ENCODE measurements at places on chromosomes 12 and 14.
A peak's percentile ranks its signal among the peaks of the same experiment; 100 is the strongest.

- no peak for DNase-seq
Observed at GRCh38 chr14:76525106-76525821, 149.3 kb downstream of the ESRRB start.

DNA sequence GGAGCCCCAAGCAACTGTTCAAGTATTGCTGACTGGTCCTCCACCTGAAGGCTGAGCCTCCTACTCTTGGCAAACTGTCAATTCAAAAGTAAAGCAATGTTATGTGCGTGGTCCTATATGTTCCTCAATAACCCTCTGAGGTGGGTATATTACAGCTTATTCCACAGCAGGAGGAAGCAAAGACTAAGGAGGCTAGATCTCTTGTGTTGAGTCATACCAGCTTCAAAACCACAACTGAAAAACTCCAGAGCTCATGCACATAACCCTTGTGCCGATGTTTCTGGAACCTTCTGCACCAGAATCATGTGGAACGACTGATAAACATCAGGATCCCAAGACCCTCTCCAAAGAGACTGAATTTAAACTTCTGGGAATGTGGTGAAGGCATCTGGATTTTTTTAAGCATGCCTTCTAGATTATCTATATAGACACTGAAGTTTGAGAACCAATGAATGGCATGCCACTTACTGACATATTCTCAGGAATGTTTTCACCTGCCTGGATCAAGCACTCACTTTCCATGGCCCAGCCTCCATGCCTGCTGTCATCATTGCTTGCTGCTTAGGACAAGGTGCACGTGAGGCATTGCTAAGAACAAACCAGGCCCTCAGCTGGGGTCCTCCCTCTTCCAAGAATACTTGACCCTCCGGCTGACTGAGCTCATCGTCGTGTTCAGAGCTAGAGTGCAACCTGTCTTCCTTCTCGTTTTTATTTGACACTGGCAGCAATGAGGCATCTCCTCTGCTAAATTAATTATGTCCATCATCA lies 194.7 kb downstream of the BCL11B start:
- DNase-seq = peak; percentile 40

GRCh38 chr14:102573591-102574046 lies 18.8 kb upstream of the RCOR1 start:
- no peak for DNase-seq

DNA sequence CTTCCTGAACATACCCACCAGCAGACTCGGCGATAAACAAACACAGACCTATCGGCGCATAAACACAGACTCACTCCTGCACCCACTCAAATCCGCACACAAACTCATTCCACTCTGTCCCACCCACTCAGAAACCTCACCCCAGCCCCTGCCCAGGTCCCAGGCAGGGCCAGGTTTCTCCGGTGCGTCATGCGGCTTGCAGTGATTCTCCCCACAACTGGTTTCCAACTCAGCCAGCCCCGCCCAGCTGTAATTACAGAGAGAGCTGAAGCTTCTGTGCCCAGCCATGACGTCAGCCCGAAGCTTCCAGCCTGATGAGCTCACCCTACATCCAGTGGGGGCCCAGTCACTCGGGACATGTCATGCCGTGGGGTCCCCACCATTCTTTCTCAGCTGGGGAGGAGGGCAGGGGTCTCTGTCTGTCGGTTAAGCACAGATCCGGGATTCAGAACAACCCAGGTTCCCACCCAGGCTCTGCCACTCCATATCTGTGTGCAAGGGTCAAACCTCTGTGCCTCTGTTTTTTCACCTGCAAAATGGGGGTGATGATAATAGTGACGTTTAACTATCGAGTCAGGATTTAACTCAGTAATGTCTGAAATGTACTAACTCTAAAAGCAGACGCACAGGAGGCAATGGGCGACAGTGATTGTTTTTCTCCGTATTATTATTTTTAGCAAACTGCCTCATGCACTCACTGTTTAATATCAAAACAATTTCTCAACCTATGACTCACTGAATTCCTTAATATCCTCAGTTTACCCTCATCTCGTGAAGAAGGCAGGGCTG lies 2.3 kb upstream of the HSPB8 start:
- DNase-seq = peak; percentile 55

- DNase-seq = no peak
Observed at GRCh38 chr14:79670811-79671210, 540.5 kb downstream of the DIO2 start.

- no peak for DNase-seq
Observed at GRCh38 chr14:32480337-32480736, 151.2 kb downstream of the AKAP6 start.

- DNase-seq = peak; percentile 3
Observed at GRCh38 chr12:41188058-41188840, at the start of gene PDZRN4. TSS of gene PDZRN4 (plus strand) at chr12:41188320.

DNA sequence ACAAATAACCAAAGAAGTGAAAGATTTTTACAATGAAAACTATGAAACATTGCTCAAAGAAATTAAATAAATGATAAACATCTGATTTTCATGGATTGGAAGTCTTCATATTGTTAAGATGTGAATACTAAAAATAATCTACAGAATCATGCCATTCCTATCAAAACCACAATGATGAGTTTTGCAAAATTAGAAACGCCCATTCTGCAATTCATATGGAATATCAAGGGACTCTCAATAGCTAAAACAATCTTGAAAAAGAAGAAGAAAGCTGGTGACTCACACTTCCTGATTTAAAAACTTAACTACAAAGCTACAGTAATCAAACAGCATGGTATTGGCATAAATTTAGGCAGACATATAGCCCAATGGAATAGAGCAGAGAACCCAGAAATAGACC lies 40.2 kb upstream of the CCT2 start:
- no peak for DNase-seq

DNA sequence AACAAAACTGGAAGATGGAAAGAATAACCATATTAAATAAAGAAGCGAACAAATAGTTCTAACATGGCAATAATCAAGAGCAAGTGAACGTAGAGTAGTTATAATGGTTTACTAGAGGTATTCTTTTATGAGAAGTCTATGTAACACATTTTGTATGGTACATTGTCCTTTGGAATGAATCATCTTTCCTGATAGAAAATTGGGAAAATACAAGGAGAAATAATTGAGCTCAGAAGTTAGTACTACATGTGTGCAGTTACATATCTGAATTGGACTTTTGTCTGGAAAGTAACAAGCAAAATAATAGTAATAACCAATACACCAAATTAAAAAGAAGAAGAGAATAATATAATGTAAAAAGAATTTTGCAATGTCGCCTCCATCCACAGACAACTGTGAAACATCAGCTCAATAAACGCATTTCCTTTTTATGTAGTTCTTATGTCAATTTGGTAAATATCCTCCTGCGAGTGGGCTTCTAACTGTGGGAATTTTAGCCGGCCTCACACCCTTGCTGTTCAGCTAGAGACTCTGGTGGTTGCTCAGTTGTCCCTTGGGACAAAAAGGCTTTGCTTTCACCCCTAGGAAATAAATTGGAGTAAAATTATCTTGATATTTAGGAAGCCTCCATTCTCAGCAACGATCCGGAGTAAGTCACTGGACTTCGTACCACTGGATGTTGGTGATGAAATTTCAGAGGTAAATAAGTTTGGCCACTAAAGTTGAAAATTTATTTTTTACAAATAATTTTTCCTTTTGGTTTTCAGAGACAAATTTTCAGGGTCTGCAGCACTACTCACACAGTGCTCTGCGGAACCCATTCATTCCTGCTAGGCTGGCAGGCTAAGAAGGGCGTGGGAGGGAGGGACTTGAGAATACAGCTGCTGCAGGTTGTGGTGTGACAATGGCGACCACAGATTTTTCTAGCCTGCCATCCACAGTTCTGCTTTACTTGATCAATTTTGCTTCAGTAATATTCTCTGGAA lies 1.1 kb upstream of the TUBA1A start:
- DNase-seq = no peak

DNA sequence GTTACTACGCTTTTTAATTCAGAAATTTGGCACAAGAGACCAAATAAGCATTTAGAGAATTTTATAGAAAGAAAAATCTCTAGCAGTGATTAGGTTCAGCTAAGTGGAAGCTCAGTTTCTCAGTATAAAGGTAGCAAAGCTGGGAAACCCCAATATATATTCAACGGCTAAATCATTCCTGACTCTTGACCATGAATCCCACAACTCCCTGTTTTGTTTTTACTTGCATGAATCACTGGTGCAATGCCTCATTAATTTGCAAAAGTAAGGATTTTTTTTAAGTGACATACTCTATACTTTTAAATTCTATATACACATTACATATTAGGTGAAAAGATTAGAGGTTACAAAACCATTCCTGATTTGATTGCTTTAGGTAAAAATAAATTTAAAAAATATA lies 74.3 kb upstream of the PLEKHG7 start:
- peak; percentile 76 for DNase-seq

- no peak for DNase-seq
Observed at GRCh38 chr14:87894920-87895319, 98.1 kb downstream of the GALC start.

GRCh38 chr14:54337314-54337713 lies 59.5 kb upstream of the CDKN3 start:
- DNase-seq = no peak

- no peak for DNase-seq
Observed at GRCh38 chr12:96500693-96501092, 11.3 kb downstream of the CFAP54 start.
